ENCODE measurements at places on chromosomes 6 and 20. TPM values are rescaled to one million over a fixed set of nuclear protein-coding genes. Genes with fewer than 3 reads are reported as not detected.

- DNase-seq, result no peak
Measured at GRCh38 chr6:164415832-164416563, 893.4 kb downstream of the C6orf118 start.

GRCh38 chr6:8536122-8536521 lies 100.8 kb upstream of the SLC35B3 start:
- DNase-seq, result no peak

GRCh38 chr20:60300374-60300773 lies 342.2 kb downstream of the CDH26 start:
- no peak for DNase-seq

GRCh38 chr6:141956046-141956761 lies 176.5 kb upstream of the GJE1 start:
- no peak for DNase-seq

GRCh38 chr6:100121854-100122609 lies 128.0 kb upstream of the MCHR2 start:
- no peak for DNase-seq

- no peak for DNase-seq
Measured at GRCh38 chr6:40754461-40755045, 167.4 kb upstream of the LRFN2 start.

- DNase-seq, result no peak
Measured at GRCh38 chr6:13261464-13261994, 66.8 kb downstream of the TBC1D7 start.

ZNF311 gene
- total RNA-seq, result 0.30 TPM
